ENCODE measurements at places on chromosomes 12 and 14. TPM values are rescaled to one million over a fixed set of nuclear protein-coding genes. Genes with fewer than 3 reads are reported as not detected.

GRCh38 chr14:104721505-104722431 lies 2.3 kb upstream of the ADSS1 start:
- no peak overlapping the region for H3K4me3 ChIP-seq
- H3K36me3 ChIP-seq = no peaks in the 10 kb centered on the region
- no peak for DNase-seq
- H3K27ac ChIP-seq = no peak overlapping the region
- H3K27me3 ChIP-seq = no peaks in the 10 kb centered on the region
- no peaks in the 10 kb centered on the region for H3K4me1 ChIP-seq

DNA sequence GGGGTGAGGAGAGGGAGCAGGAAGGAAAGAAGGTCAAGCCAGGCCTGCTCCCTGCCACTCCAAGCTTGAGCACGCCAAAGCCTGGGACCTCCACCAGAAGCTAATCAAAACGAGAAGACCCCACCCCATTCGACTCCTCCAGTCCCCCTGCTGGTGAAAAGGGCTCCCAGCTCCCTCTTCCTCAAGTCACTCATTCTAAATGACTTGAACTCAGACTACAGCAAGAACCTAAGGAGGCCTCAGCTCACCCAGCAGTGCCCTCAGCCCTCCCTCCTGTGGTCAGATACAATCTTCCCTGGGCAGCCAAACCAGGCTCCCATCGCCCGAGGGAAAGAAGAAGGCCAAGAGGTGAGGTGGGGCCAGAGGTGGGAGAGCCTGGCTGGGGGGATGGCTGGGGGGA lies 17.4 kb downstream of the HDAC7 start:
- peaks cover 79% of the 10 kb centered on the region for H3K4me1 ChIP-seq
- H3K27me3 ChIP-seq = no peaks in the 10 kb centered on the region
- peak overlapping the region; percentile 78 for H3K4me3 ChIP-seq
- peaks cover 61% of the 10 kb centered on the region for H3K36me3 ChIP-seq
- DNase-seq = no peak

DNA sequence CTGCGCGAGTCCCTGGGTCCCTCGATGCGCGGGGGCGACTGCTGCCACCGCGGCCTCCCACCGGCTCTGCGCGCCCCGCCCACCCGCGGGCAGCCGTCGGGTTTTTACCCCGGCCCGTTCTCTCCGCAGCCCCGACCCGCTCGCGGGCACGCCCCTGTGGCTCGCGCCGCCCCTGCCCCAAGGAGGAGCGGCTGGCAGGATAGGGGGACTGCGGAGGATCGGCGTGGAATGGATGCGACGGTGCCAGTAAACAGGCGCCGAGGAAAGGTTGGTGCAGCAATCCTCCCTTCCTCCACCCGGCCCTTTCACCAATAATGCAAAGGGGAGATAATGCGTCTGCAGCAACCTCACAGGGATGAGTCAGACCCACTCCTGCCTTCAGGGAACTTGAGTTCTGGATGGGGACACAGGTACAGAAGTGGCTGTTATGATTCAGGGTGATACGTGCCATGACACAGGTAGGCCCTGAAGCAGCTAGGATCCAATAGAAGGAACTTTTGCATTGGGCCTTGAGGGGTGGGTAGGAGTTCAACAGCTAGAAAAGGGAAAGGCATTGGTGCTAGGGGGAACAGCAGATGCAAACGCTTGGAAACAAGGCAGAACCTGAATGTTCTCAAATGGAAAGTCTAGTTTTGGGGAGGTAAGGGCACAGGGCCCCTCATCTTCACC lies 554 bp upstream of the DEGS2 start:
- no peaks in the 10 kb centered on the region for H3K4me1 ChIP-seq
- H3K36me3 ChIP-seq = peaks cover under 1% of the 10 kb centered on the region
- H3K27me3 ChIP-seq = peaks cover 26% of the 10 kb centered on the region
- DNase-seq = no peak

DNA sequence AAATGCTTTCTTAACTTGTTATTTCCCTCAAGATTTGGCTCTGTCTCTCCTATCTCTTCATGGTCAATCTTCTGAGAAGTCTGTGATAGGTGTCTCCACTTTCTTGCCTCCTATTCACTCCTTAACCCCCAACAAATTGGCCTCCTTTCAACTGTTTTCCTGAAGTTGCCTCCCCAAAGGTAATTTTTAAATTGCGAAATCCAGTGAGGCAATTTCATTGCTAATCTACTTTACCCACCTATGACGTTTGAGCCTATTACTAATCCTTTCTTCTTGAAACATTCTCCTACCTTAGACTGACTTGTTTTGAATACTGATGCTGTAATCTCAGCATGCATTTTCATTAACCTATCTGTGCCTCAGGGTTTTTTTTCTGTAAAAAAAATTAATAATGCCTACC lies 6.0 kb upstream of the KCNH5 start:
- H3K27me3 ChIP-seq = peaks cover 22% of the 10 kb centered on the region
- no peak overlapping the region for H3K4me3 ChIP-seq
- H3K36me3 ChIP-seq = no peaks in the 10 kb centered on the region
- H3K27ac ChIP-seq = no peak overlapping the region

DNA sequence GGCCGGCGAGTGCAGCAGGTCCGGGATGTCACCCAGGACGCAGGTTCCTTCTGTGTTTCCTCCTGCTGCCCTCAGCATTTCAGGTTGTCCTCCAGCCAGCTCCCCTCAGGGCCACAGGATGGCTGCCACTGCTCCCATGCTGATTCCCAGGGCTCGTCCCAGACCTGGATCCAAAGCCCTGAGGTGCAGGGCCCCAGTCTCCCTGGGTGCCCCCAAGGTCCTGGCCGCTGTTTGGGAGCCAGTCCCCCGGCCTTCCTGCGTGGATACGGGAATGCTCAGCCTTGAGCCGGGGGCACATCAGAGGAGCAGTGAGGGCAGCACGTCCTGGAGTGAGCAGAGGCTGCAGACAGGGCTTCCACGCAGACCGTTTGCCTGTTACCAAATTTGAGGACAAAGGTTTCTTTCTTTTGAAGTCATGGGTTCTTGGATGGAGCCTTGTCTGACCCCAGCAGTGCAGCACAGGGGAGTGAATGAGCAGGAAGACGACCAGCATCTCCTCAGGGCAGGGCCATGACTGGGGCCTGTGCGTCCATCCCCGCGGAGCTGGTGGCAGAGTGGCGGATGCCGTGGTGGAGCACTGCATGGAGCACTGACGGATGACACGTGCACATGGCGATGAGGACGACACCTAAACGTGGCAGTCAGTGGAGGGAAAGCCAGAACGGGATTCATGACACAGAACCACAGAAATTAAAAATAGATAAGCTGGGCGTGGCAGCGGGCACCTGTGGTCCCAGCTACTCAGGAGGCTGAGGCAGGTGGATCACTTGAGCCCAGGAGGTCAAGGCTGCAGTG lies 12.5 kb upstream of the CACNA2D4 start:
- no peak for DNase-seq
- H3K4me1 ChIP-seq = no peaks in the 10 kb centered on the region
- no peak overlapping the region for H3K27ac ChIP-seq
- no peak overlapping the region for H3K4me3 ChIP-seq

- peak; percentile 56 for DNase-seq
- H3K4me3 ChIP-seq = peak overlapping the region; percentile 79
- peaks cover 27% of the 10 kb centered on the region for H3K4me1 ChIP-seq
- H3K27me3 ChIP-seq = peaks cover 54% of the 10 kb centered on the region
- no peaks in the 10 kb centered on the region for H3K36me3 ChIP-seq
- H3K27ac ChIP-seq = peak overlapping the region; percentile 53
Observed at GRCh38 chr12:1533602-1534304, 60.6 kb downstream of the FBXL14 start.

DNA sequence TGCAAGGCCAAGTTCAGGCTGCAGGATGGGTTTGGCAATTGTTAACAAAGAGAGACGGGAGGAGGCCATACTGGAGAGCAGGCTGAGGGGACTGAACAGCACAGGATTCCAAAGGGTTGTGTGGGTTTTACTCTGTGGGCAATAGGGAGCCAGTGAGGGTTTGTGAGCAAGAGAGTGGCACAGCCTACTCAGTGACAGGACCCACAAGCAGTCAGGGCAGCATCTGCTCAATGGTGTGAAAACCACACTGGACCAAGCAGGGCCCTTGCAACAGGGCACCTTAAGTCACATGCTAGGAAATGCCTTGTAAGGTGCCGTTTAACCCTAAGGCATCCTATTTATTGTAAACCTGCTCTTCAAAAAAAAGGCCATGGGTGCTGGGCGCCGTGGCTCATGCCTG lies 22.0 kb downstream of the SYNE3 start:
- H3K4me1 ChIP-seq = peaks cover 68% of the 10 kb centered on the region
- peaks cover 24% of the 10 kb centered on the region for H3K36me3 ChIP-seq
- peak overlapping the region; percentile 65 for H3K27ac ChIP-seq
- no peak for DNase-seq
- no peaks in the 10 kb centered on the region for H3K27me3 ChIP-seq
- H3K4me3 ChIP-seq = peak overlapping the region; percentile 11

GRCh38 chr12:66934302-66935062 lies 255.6 kb upstream of the GRIP1 start:
- H3K36me3 ChIP-seq = no peaks in the 10 kb centered on the region
- H3K27ac ChIP-seq = no peak overlapping the region
- no peaks in the 10 kb centered on the region for H3K27me3 ChIP-seq
- H3K4me3 ChIP-seq = no peak overlapping the region
- no peak for DNase-seq

DNA sequence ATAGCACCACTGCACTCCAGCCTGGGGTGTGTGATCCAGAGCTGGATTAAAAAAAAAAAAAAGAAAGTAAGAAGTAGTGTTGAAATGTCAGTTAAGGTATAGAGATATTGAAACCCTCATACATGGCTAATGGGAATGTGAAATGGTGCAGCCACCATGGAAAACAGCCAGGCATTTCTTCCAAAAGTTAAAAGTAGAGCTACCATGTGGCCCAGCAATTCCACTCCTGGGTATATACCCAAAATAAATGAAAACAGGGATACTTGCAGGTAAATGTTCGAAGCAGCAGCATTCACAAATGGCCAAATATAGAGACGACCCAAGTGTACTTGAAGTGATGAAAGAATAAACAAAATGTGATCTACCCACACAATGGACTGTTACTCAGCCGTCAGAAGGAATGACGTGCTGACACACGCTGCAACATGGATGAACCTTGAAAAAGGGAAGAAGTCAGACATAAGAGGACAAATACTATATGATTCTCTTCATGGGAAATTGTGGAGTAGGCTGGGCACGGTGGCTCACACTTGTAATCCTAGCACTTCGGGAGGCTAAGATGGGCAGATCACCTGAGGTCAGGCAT lies 15.2 kb downstream of the IL31 start:
- no peak overlapping the region for H3K4me3 ChIP-seq
- H3K27ac ChIP-seq = no peak overlapping the region
- H3K27me3 ChIP-seq = peaks cover 3% of the 10 kb centered on the region
- DNase-seq = no peak
- peaks cover 19% of the 10 kb centered on the region for H3K4me1 ChIP-seq

GRCh38 chr12:118068445-118068844 lies 7.5 kb upstream of the WSB2 start:
- peaks cover 52% of the 10 kb centered on the region for H3K4me1 ChIP-seq
- H3K4me3 ChIP-seq = no peak overlapping the region
- no peak for DNase-seq
- H3K27ac ChIP-seq = peak overlapping the region; percentile 52
- H3K27me3 ChIP-seq = peaks cover 7% of the 10 kb centered on the region

- no peak for DNase-seq
- H3K36me3 ChIP-seq = no peaks in the 10 kb centered on the region
- no peaks in the 10 kb centered on the region for H3K4me1 ChIP-seq
- no peak overlapping the region for H3K4me3 ChIP-seq
Observed at GRCh38 chr12:47054659-47055058, 24.8 kb upstream of the PCED1B start.

GRCh38 chr14:99626041-99626648 lies 18.8 kb upstream of the HHIPL1 start:
- H3K27ac ChIP-seq = no peak overlapping the region
- no peaks in the 10 kb centered on the region for H3K36me3 ChIP-seq
- DNase-seq = no peak
- H3K4me3 ChIP-seq = no peak overlapping the region
- peaks cover 6% of the 10 kb centered on the region for H3K27me3 ChIP-seq

- H3K4me1 ChIP-seq = peaks cover 98% of the 10 kb centered on the region
- peaks cover 8% of the 10 kb centered on the region for H3K36me3 ChIP-seq
- peak overlapping the region; percentile 97 for H3K27ac ChIP-seq
- no peak for DNase-seq
- peak overlapping the region; percentile 68 for H3K4me3 ChIP-seq
- H3K27me3 ChIP-seq = no peaks in the 10 kb centered on the region
Observed at GRCh38 chr14:98185036-98185435, 1087.0 kb downstream of the BCL11B start.

DNA sequence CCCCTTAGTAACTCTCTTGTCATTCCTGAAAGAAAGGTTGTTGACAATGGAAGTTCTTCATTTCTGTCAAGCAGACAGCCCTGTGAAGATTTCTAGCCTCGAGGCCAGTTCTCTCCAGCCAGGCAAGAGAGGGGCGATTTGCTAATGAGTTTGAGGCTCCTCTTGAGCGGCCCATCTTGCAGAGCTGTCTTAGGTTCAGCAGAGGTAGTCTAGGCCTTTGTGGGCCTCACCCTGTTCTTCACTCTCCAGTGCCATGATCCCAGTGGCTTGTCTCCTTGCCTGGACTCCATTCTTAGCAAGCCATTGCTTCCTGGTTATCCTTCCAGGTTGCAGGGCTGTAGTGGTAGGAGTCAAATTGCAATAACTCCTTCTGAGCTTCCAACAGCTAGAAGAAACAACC lies 9.7 kb downstream of the TPH2 start:
- H3K27me3 ChIP-seq = peaks cover 13% of the 10 kb centered on the region
- DNase-seq = no peak
- H3K4me3 ChIP-seq = no peak overlapping the region
- H3K4me1 ChIP-seq = no peaks in the 10 kb centered on the region
- no peak overlapping the region for H3K27ac ChIP-seq

GRCh38 chr12:104049903-104050356 lies at the start of gene GLT8D2:
Gene GLT8D2, minus strand, starts transcription at chr12:104050187. Its CDS starts 30,539 bp downstream, at chr12:104019648.
- no peak within 1 kb of the TSS for H3K27ac ChIP-seq
- no peak for DNase-seq
- peaks cover 52% of the 10 kb centered on the region for H3K27me3 ChIP-seq
- peaks cover 7% of the 10 kb centered on the region for H3K4me1 ChIP-seq

DNA sequence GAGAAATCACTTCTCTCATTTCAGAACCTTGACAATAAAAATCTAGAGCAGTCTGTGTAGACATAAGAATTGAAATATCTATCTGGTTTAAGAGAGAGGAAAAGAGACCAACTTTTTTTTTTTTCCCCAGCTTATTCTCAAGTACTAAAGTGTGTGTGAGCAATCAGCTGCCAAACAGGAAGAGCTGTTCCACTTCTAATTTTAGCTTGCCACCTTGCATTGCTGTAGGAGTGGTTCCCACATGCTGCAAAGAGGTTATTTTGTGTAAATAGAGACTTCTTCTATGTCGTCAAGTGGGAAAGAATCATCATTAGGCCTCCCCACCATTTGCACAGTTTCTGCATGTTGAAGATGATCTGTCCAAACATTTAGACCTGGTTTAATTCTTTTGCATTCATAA lies 142.6 kb downstream of the NPAS3 start:
- no peak overlapping the region for H3K4me3 ChIP-seq
- no peak overlapping the region for H3K27ac ChIP-seq
- no peaks in the 10 kb centered on the region for H3K27me3 ChIP-seq
- no peak for DNase-seq
- no peaks in the 10 kb centered on the region for H3K4me1 ChIP-seq
- no peaks in the 10 kb centered on the region for H3K36me3 ChIP-seq

The SALL2 gene
- total RNA-seq = 1.6 TPM

The INHBC gene
- not detected for total RNA-seq

The TEX22 gene
- total RNA-seq = 7.4 TPM

The KRT6A gene
- not detected for total RNA-seq

The FAM90A1 gene
- 0.36 TPM for total RNA-seq

The GDF3 gene
- total RNA-seq = not detected

The FAM186B gene
- 0.62 TPM for total RNA-seq

The OTX2 gene
- total RNA-seq = not detected

The ACOT6 gene
- total RNA-seq = not detected

The TCTN1 gene
- 8.8 TPM for total RNA-seq

The WSCD2 gene
- total RNA-seq = not detected

Measured in activated T-helper 1 cell treated with anti-CD3 and anti-CD28 coated beads, Interleukin-12 subunit alpha, Interleukin-12 subunit beta, Interleukin-2, Interleukin-4 antibody, amounts not matched to agents 30 ng/mL and 10 ng/mL and 1 ng/mL, durations not matched to agents 14 hours and 24 hours and 36 hours (primary cell).